ENCODE measurements at places on chromosomes 2 and 18.
A peak's percentile ranks its signal among the peaks of the same experiment; 100 is the strongest.

- no peak for DNase-seq
Observed at GRCh38 chr2:188364033-188364630, 72.5 kb downstream of the GULP1 start.

GRCh38 chr2:134141598-134142340, 112.1 kb upstream of the MGAT5 start:
- DNase-seq = no peak

GRCh38 chr2:138294451-138294850, 207.1 kb upstream of the SPOPL start:
- DNase-seq = no peak

- no peak for DNase-seq
Observed at GRCh38 chr2:135984199-135985017, 1.0 kb downstream of the DARS1 start.

GRCh38 chr18:68298330-68298729, 416.6 kb downstream of the TMX3 start:
- no peak for DNase-seq

- DNase-seq = no peak
Observed at GRCh38 chr2:202311823-202312388, 46.3 kb downstream of the NOP58 start.

GRCh38 chr2:177270531-177270930, 6.0 kb upstream of the NFE2L2 start:
- no peak for DNase-seq

GRCh38 chr2:200809506-200810251, 2.0 kb upstream of the BZW1 start:
- DNase-seq = no peak

GRCh38 chr2:98504381-98505109, 59.9 kb downstream of the INPP4A start:
- DNase-seq = no peak

DNA sequence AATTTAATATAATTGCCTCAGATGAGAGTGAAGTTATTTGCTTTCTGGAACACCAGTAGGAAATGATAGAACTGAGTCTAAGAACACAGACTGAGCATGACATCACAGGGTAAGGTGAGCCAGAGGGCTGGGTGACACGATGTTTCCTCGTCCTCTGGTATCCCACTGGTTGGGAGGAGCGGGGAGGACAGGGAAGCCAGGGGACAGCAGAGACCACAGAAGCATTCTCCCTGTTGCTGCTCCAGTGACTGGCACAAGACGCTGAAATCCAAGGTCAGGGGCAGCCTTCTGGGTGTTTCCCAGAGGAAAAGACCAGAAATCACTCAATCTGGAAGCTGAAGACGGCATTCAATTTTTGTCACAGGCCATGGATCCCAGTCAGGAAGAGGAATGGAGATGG, 363.4 kb upstream of the SOX11 start:
- no peak for DNase-seq

GRCh38 chr2:29281916-29282247, 166.7 kb downstream of the CLIP4 start:
- DNase-seq = no peak

DNA sequence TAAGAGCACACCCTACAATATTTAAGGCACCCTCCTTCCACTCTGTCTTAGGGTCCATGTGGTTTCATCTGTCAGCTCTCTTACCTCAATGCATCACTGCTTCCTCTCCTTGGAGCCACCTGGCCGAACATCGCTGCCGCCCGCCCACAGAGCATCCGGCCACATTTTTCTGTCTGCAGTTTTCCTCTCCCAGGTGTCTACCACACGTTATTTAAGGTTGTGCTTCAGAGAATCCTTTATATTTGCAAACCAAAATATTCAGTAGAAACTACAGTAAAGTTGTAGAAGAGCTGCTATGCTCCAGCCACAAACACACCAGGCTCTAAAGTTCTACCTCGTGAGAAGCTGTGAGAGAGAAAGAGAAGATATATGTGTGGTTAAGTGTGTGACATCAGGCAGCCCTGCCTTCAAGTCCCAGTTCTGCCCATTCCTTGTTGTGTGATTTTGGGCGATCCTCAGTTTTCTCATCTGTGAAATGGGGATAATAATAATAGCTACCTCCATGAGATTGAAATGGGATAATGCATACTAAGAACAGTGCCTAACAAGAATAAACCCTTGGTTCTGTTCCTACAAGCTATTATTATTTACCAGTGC, 4.9 kb upstream of the STK17B start:
- DNase-seq = peak; percentile 77

- no peak for DNase-seq
Observed at GRCh38 chr2:145644820-145645302, 1124.9 kb upstream of the ZEB2 start.

DNA sequence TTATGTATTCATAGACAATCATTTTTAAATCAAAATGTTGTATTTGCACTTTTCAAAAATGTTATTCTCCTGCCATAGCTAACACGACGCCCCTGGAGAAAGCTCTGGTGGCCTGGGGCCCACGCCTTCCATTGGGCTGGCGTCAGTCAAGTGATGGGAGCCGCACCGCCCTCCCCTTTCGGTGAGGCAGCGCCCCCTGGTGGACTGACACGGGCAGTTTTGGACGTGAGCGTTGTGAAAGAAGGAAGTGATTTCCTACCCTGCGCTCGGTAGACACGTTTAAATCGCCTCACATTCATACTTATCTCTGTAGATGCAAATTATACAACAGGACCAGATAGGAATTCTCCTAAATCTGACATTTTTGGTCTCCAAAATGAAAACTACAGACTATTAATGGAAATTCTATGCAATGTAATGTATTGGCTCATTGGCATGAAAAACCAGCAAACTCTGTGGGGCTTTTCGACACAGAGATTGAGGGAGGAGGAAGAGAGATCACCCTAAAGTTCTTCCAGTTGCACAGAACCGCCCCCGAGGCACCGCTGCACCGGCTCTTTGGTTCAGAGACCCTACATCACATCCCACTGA, 326.2 kb upstream of the SOX11 start:
- no peak for DNase-seq

DNA sequence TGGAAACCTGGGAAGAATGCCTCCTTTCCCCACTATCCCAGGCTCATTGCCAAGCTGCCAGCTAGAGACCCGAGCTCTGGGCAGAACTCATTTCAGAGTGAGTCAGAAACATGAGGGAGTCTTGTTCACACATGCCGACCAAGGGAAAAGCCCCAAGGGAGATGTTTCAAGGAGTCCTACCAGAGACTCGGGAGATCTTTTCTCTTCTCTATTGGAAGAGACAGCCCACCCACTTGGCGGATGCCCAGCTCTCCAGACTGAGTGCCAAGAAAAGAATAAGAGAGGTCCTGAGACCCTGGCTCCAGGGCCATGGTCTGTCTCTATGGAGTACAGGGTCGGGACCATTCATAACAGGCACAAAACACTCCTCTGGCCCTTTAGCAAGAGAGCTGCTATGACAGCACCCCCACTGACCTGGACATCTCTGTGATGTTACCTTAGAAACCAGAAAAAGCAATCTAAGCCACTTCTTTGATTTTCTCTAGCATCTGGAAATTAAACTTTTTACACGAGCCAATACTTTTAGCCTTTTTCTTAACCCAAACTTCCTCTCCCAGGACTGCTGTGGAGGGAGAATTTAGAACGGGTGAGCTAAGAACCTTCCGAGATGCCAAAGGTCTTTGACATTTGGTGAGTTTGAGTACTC, 18.5 kb upstream of the IGFBP5 start:
- DNase-seq = no peak

- DNase-seq = no peak
Observed at GRCh38 chr2:218404351-218405085, 4.8 kb downstream of the CTDSP1 start.

DNA sequence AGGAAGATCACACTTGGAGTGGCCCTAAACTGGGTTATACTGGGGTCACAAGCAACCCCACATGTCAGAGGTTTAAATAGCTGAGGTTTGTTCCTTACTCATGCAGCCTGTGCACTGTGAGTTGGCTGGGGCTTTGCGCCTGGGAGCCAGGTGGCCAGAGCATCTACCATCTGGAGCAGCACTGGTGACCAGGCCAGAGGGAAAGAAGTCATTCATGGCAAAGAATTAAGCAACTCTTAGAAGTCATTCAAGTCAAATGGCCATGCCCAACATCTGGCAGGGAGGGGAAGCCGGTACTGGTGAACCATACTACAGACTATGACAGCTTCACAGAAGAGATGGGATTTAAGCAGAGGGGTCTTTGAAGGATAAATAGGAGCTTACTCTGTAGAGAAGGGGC, 90.7 kb downstream of the POLR1A start:
- no peak for DNase-seq

DNA sequence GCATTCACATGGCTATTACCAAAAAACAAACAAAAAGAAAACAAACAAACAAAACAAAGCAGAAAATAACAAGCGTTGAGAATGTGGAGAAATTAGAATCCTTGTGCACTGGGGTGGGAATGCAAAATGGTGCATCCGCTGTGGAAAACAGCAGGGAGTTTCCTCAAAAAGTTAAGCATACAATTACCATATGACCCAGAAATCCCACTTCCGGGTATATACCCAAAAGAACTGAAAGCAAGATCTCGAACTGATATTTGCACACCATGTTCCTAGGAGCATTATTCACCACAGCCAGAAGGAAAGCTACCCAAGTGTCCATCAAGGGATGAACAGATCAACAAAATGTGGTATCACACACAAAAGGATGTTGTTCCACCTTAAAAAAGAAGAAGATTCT, 17.9 kb upstream of the TEX51 start:
- no peak for DNase-seq

- DNase-seq = no peak
Observed at GRCh38 chr2:106720026-106720425, 165.9 kb downstream of the ST6GAL2 start.

- no peak for DNase-seq
Observed at GRCh38 chr18:76518123-76518859, 23.2 kb upstream of the ZNF516 start.

GRCh38 chr2:86557836-86558235, 5.4 kb downstream of the CHMP3 start:
- DNase-seq = no peak
